ENCODE measurements at places on chromosomes 12 and 14.

DNA sequence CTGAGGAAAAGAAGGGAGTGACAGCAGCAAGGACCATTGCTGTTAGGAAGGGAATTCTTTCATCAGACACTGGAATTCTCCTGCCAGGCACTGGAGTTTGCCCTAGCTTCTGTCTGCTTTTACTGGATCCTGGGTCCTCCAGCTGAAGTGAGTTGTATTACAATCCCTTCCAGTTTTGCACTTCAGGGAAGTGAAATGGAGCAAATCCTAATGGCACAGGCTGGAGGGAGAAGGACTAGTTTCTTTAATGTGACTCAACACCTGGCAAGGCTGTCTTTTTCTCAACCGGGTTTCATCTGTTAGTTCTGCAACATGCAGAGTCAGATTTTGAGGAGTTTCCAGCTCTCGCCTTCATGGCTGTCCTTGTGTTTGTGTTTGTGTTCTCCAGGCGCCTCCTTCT is 45.8 kb downstream of the ETV6 start:
- no peak for DNase-seq

DNA sequence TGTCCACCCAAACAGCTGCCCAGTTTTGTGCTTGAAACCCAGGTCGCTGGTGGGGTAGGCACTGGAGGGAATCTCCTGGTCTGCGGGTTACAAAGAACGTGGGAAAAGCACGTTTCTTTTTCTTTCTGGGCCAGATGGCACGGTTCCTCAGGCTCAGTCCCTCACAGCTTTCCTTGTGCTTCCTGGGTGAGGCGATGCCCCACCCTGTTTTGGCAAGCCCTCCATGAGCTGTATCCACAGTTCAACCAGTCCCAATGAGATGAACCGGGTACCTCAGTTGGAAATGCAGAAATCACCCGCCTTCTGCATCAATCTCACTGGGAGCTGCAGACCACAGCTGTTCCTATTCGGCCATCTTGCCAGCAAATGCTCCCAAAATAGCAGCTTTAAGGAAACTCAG is 51.4 kb upstream of the TMTC2 start:
- no peak for DNase-seq

GRCh38 chr14:103102689-103103260 is 8.2 kb downstream of the EXOC3L4 start:
- DNase-seq, result no peak

- no peak for DNase-seq
Measured at GRCh38 chr12:131860472-131861260, 32.5 kb downstream of the MMP17 start.

DNA sequence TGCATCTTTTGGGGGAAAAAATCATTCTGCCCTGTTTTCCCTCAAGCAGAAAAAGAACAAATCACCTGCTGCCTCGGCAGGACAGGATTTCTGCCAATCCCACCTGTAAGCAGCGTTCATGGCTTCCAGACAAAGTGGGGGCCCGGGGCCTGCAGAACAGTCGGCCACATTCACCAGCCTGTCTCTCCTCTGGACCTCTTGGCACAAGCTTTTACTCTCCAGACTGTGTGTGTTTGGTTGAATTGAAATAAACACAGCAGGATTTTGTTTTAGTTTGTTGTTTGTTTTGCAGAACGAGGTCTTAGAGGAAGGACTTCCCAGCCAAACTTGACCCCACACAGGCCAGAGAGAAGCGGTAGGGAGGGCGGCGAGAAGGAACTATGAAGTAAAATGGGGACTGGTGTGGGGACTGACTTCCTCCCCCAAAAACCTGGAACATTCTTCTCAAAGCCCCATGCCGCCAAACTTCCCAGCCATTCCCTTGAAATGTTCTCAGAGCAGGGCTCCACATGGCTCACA is 41.7 kb upstream of the FOS start:
- no peak for DNase-seq

GRCh38 chr14:69637503-69638031 is 26.2 kb downstream of the SUSD6 start:
- no peak for DNase-seq

DNA sequence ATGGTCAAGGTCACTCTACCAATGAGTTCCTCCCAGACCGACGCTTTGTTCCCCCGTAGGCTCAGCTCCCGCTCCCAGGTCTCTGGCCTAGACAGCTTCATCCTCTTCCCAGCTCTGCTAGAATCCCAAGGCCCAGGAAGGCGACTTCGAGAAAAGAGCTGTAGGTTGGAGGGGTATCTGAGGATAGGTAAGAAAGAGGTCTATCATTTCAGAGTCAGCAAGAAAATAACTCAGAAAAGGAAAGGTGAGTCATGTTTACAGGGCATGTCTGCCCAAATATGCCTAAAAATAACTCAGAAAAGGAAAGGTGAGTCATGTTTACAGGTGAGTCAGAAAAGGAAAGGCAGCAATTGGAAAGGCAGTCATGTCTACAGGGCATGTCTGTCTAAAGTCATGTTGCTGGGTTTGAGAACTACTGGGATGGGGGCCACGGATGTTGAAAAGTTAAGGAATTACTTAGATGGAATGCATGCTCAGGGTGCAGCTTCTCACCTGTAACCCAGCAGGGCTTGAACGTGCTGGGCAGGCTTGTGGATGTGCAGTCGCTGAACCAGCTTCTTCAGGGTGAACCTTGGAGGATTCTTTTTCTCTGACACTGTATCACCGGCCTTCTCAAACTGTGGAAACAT is 12.2 kb downstream of the TEP1 start:
- no peak for DNase-seq

GRCh38 chr12:79597910-79598309 is 92.9 kb downstream of the PAWR start:
- DNase-seq, result no peak

GRCh38 chr12:115325858-115326257 is 641.9 kb upstream of the TBX3 start:
- no peak for DNase-seq

DNA sequence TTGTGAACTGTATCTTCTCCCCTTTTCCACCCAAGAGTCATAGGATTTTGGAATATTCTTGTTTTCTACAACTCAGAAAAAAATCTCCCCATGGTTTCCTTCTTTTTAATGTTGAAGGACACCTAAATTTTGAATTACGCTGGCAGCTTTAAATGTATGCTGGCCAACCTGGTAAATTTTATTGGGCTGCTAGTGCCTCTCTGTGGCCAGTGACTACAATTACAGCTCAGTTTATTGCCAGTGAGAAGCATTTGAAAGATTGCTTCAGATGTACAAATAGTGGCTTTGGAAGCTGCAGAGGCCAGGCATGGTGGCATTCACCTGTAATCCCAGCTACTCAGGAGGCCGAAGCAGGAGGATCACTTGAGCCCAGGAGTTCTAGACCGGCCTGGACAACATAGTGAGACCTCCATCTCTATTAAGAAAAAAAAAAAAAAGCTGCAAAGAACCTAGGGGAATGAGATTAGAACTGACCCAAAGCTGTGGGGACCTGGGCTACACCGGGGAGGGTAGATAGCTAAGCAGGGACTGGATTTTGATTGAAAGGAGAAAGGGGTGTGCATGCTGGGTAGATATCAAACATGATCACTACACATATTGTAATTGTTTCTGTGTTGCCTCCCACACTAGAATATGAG is 7.6 kb upstream of the RAB21 start:
- DNase-seq, result no peak

DNA sequence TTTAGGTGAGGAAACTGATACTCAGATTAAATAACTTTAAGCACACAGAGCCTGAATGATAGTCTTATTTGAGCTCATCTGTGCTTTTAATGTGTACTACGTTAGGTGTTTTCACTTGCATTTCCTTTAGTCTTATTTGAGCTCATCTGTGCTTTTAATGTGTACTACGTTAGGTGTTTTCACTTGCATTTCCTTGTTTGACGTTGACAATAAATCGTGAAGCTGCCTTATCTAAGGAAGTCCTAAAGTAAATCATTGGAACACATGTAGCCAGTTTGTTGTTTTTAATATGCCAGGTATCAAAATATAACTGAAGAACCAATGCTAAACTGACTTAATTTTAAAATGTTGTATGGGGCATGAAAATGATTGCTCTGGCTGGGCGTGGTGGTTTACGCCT is 2.0 kb downstream of the RAP1B start:
- no peak for DNase-seq

DNA sequence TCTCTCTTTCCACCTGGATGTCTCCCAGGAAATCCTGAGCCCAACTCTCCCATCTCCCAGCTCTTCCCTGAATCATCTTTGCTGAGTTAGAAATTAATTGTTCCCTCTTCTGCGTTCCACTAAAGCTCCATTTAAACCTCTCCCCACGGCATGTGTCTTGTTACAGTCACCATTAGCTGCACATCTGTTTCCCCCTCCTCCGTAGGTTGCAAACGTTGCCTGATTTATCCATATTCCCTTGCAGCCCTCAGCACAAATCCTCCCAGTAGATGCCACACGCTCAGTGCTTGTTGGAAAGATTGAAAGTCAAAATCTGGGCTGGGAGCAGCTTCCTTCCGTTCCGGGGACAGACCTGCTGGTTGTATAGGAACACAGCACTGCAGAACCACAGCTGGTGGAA is 90.4 kb downstream of the SLC24A4 start:
- DNase-seq, result no peak

GRCh38 chr14:60252630-60253029 is 3.6 kb downstream of the PPM1A start:
- no peak for DNase-seq

DNA sequence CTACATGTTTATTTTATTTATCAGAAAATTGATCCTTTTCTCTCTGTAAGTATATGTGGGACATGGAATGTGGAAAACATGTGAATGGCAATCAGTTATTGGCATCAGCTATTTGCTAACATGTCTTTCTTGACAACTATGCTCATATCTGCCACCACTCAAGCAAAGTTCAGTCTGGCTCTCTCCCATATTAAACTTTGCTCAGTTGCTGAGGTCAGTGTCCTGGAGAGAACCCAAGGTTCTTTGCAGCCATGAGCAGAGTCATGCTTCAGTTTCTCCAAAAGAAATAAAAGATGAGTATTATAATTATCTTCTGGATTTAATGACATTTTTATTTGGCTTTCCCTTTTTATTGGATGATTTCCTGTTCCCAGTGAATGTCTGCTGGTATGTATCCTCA is 42.6 kb downstream of the A2M start:
- no peak for DNase-seq

- no peak for DNase-seq
Measured at GRCh38 chr12:75876832-75877762, 154.5 kb downstream of the PHLDA1 start.

GRCh38 chr14:101121508-101122139 is 218.1 kb upstream of the RTL1 start:
- no peak for DNase-seq

GRCh38 chr14:104249089-104249488 is 110.7 kb downstream of the KIF26A start:
- DNase-seq, result no peak

DNA sequence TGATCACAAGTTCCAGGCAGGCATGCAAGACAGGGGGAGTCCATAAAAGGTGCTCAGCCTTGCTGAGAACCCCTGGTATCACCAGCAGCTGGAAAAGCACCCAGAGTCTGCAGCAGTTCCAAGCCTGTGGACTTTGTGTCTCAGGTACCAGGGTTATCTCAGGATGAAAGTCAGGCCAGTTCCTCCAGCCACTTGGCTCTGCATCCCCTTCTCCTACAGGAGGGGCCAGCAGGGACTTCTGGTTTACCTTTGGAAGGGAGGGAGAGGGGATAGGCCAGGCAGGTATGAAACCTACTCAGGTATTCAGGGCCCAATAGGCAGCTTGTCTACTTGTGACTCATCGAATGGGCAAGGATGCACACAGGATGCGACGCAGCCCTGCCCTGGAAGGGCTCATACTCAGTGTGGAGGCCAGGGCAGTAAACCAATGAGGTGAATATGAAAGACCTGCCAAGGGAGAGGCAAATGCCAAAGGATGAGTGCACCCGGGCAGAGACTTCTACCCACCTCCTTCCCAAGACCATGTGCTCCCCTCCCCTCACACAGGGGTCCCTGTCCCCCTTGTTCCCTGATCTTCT is 148.2 kb downstream of the SLC38A6 start:
- DNase-seq, result no peak

DNA sequence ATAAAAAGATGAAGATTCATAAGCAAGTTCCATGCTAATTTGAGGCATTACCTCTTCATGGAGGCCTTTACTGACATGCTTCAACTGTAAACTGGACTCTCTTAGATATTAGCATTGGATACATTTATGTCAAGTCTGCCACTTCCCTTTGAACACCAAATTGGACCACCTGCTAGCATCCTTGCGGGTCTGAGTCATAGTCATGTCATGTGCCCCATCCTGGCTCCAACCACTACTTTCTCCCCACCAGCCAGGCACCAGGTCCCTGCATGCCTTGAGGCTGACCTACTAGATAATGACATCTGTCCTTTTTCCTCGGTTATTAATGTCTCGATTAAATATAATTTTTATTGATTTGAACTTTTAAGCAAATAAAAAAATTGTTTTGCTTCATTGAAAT is 32.9 kb upstream of the EEA1 start:
- DNase-seq, result no peak

GRCh38 chr12:66242311-66242710 is 53.3 kb downstream of the IRAK3 start:
- no peak for DNase-seq

DNA sequence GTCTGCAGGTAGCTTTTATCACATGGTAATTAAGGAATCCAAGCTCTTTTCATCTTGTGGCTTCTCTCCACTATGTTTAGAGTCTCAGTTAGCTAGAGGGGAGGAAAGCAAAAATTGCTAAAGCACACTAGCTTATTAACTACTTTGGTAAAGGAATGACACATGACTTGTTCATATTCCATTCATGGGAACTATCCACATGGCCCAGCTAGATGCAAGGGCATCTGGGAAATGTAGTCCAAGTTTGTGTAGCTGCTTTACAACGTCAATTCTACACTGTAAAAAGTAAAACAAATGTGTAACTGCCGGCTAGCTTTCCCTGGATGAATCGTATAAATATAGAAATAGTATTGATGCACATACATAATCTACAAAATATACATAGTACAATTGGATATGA is 244.5 kb upstream of the LRFN5 start:
- no peak for DNase-seq

GRCh38 chr14:100680439-100681051 is 46.1 kb upstream of the DLK1 start:
- DNase-seq, result no peak

GRCh38 chr14:62847168-62847567 is 198.1 kb downstream of the KCNH5 start:
- DNase-seq, result no peak

DNA sequence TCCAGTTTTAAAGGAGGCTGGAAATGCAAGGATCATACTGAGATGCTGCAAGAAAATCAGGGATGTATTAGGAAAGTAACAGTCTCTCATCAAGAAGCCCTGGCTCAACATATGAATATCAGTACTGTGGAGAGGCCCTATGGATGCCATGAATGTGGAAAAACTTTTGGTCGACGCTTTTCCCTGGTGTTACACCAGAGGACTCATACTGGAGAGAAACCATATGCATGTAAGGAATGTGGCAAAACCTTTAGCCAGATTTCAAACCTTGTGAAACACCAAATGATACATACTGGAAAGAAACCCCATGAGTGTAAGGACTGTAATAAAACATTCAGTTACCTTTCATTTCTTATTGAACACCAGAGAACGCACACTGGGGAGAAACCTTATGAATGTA is 24.5 kb downstream of the ZNF891 start:
- DNase-seq, result no peak

GRCh38 chr12:127275416-127275815 is 991.6 kb upstream of the TMEM132C start:
- DNase-seq, result no peak

GRCh38 chr12:114799574-114800487 is 115.9 kb upstream of the TBX3 start:
- DNase-seq, result no peak

Measured in stimulated activated CD8-positive, alpha-beta memory T cell treated with anti-CD3 and anti-CD28 coated beads, Interleukin-4, amount 100 ng/mL, for 4 hours (primary cell).